Femur (tissue), 1 donor: ENCODE measurements at places on chromosomes 4 and X.

DNA sequence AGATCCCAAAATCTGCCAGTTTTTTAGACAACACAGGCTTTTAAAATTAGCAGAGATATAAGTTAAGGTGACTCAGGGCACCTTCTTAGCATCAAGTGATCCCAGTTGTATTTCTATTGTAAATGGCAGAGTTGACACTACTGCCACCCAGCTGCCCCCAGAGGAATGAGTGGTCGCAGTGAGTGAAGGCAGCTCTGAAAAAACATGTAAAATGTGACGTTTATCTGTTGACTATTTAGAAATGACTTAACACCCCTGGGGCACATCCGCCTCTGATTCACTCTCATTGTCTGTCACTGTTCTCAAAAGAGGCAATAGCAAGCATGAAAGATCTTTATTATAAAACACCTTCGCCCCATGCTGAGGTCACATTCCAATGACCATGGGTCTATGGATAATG is 592.4 kb downstream of the ACTRT1 start:
- no peak for DNase-seq

DNA sequence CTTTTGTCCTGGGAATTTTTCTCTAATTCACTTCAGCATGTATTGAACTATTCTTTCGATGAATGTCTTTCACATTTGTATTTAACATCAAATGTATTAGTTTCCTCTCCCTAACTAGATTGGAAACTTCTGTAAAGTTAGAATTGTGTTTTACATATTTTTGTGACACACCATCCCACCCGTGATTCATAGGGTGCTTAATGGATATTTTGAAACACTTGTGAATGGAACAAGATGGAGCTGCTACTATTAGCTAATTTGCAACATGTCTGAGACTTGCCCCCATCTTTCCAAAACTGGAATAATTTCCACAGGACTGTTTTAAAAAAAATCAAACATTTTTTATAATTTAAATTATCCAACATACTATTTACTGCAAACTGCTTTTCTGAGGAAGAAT is 30.2 kb upstream of the GNPDA2 start:
- DNase-seq, result no peak

- DNase-seq, result no peak
These were observed 3.3 kb downstream of the IL13RA1 start for GRCh38 chrX:118730500-118731247.

DNA sequence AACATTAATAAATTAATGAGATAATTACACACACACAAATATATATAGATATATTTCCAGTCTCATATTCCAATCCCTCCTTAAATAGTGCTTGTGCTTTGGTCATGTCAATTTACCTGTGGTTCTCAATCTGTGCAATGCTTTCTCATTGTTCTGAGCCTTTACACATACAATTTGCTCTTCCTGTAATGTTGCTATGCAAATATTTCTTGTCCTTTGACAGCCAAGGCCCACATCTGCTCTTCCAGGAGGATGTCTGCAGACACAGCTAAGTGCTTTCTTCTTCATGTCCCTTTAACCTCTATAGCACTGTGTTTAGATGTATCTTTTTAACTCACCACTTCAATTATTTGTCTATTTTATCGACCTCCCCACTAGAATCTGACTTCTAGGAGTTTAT is 67.3 kb upstream of the RAPGEF2 start:
- no peak for DNase-seq

DNA sequence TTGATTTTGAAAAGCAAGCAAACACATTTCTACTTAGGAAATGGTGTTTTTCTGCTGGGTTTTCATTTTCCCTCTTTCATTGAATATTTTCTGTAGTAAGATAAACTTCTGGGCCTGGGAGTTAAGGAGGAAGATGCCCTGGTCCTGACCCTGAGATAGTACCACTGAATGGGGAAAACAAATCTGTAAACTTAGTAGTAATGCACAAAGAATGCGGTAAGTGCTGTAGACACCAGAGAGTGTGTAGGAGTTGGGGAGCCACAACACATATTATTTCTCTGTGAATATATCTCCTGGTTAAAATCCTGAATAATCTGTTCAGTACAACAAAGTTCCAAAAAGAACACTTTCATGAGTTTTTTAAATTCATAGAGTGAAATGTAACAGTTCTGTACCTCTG is 178.3 kb downstream of the MAPK10 start:
- DNase-seq, result no peak

DNA sequence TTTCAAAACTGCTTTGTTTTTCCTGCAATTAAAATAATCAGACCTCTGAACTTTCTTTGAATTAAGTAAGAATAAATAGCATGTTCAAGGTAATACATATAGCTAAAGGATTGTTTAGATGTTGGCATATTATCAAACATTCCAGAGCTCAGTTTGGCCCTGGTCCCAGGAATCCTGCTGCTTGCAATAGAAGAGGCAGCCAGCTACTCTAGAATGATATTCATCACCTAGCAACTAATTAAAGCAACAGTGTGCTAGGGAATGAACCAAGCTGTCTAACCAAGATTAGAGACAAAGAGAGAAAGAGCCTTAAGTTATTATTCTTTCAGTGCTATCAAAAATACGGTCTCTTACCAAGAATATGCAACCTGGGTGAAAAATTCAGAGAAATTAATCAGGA is 460.9 kb downstream of the GABRG1 start:
- DNase-seq, result peak; percentile 81

- DNase-seq, result no peak
These were observed 9.6 kb downstream of the UBA6 start for GRCh38 chr4:67691328-67691727.

DNA sequence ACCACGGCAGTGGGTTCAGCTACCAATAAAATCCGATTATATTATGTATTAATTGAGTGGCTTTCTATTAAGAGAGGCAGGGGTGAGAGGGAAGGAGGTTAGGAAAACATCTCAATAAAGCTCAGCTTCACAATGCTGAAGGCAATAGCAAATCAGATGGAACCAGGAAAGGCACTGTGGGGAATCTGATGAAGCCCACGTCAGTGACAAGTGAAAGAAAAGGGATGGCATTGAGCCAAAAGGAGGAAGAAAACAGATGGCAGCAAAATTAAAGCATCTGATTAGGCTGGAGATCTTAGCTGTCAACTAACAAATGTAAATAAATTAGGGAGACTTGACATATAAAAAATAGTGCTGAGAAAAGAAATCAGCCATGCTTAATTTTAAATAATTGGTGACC is 180.9 kb downstream of the RASL11B start:
- DNase-seq, result no peak

DNA sequence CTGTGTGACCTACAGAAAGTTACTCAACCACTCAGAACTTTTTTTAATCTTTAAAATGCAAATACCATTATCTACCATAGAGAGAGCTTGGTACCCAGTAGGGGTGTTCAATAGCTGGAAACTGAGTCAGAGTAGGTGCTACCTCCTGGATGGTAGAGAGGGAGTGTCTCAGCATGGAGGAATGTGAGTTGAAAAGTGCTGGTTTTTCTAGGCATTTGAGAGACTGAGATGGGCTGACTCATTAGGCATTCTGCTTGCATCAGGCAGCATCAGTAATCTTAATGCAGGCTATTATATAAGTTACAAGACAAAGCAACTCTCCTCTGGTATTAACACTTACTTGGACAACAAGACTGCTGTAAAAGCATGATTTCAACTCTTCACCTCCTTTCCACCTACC is 70.9 kb upstream of the ARHGEF9 start:
- no peak for DNase-seq
